ENCODE measurements at places on chromosomes 4 and X. TPM values are rescaled to one million over a fixed set of nuclear protein-coding genes. Genes with fewer than 3 reads are reported as not detected.

The PCDH7 gene
- total RNA-seq = 3.3 TPM

The DCAF8L1 gene
- not detected for total RNA-seq

The HSD17B11 gene
- total RNA-seq = 105 TPM

- DNase-seq = no peak
Observed at GRCh38 chrX:74063426-74064155, 240.4 kb upstream of the ZCCHC13 start.

DNA sequence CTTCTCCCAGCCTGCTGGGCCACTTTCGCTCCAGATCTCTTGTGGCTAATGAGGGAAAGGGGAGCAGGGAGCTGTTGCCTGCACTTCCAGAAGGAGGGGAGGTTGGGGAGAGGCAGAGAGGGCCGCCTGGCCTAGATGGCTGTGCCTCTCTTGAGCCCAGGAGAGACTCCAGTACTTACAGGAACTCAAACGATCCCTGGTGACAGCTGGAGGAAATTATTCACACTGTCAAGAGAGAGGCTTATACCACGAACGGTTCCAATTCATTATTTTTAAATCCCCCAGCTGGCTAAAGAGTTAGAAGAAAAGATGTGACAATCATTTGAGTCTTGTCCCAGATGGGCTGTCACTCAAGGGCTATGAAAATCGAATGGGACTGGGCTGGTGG is 96.1 kb downstream of the PHKA2 start:
- no peak for DNase-seq

DNA sequence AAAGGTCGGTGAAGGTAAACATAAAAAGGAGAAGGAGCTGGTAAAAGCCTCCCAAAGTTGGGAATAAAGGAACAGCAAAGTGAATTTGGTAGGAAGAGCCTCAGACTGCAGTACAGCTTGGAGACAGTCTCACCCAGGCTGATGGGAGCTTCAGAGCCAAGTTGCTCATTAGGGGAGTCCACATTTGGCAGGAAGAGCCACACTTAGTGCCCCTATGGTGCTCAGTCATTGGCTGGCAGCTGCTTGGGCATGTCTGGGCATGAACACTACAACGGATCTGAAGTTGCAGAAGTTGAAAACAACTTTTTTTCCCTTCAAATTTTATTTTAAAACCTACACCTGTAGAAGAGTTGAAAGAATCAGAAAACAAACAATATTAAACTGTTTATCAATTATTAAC is 2497.3 kb downstream of the ARAP2 start:
- DNase-seq = no peak

Data from body of pancreas (tissue), 4 donors.